ENCODE measurements at places on chromosomes 1 and 21. TPM values are rescaled to one million over a fixed set of nuclear protein-coding genes. Genes with fewer than 3 reads are reported as not detected.

- DNase-seq = no peak
- H3K36me3 ChIP-seq = peaks cover 15% of the 10 kb centered on the region
- no peak overlapping the region for H3K27ac ChIP-seq
- no peaks in the 10 kb centered on the region for H3K27me3 ChIP-seq
- no peaks in the 10 kb centered on the region for H3K4me1 ChIP-seq
Measured at GRCh38 chr1:99877568-99877967, 27.4 kb downstream of the AGL start.

The SLC5A9 gene
- total RNA-seq = not detected

GRCh38 chr1:5991381-5992025, 722 bp downstream of the NPHP4 start:
- H3K27ac ChIP-seq = peak overlapping the region; percentile 72
- DNase-seq = peak; percentile 41
- H3K27me3 ChIP-seq = no peaks in the 10 kb centered on the region
- H3K36me3 ChIP-seq = peaks cover 5% of the 10 kb centered on the region
- peaks cover 21% of the 10 kb centered on the region for H3K4me1 ChIP-seq
- H3K4me3 ChIP-seq = peak overlapping the region; percentile 96

GRCh38 chr1:204924013-204924759, 53.5 kb downstream of the NFASC start:
- H3K27me3 ChIP-seq = no peaks in the 10 kb centered on the region
- H3K4me3 ChIP-seq = no peak overlapping the region

GRCh38 chr1:162903246-162903645, 42.3 kb upstream of the CCDC190 start:
- no peak overlapping the region for H3K27ac ChIP-seq
- no peak for DNase-seq
- no peaks in the 10 kb centered on the region for H3K27me3 ChIP-seq

GRCh38 chr1:230823426-230823825, 44.9 kb downstream of the C1orf198 start:
- H3K4me3 ChIP-seq = no peak overlapping the region
- H3K27me3 ChIP-seq = no peaks in the 10 kb centered on the region
- no peak overlapping the region for H3K27ac ChIP-seq
- no peaks in the 10 kb centered on the region for H3K36me3 ChIP-seq
- no peak for DNase-seq

DNA sequence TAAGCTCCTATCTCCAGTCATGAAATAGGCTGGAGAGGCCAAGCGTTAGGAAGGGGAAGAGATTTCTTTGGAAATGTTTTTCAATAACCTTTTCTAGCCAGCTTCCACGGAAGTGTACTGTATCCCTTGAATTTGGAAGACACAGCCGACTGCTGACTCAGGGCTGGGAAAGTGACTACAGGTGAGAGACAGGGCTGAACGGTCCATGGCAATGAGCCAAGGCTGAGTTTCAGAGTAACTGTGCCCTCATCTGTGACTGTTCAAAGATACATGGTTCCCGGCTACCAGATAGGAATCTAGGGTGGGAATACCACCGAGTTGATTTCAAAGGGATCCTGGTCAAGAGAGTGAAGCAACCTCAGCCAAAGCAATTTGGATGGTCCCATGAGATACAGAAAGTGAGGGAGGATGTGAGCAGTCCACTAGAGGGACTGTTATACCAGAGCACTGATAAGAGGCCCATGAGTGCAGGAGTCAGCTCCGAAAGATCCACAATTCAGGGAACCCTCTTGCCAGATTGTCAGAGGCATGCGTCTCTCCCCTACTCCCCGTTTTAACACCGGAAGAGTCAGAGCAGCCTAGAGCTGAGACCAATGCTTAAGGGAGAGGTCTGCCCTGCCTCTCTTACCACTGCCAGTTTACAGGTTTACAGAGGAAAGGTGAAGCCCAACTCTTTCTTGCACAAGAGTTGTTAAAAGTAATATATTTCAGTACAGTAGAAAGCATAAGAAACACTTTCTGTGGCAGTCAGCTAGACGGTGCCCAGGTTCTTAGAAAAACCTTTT, 3.2 kb upstream of the KRTAP19-8 start:
- no peak overlapping the region for H3K4me3 ChIP-seq
- H3K36me3 ChIP-seq = no peaks in the 10 kb centered on the region
- peaks cover 6% of the 10 kb centered on the region for H3K27me3 ChIP-seq
- H3K4me1 ChIP-seq = no peaks in the 10 kb centered on the region
